ENCODE measurements at places on chromosomes 4 and X.

- no peak for DNase-seq
These were observed 18.7 kb upstream of the DDIT4L start for GRCh38 chr4:100208964-100209363.

GRCh38 chr4:23966725-23967124 lies 76.9 kb upstream of the PPARGC1A start:
- no peak for DNase-seq

GRCh38 chrX:36908801-36909675 lies 99.1 kb upstream of the FAM47C start:
- DNase-seq, result no peak

DNA sequence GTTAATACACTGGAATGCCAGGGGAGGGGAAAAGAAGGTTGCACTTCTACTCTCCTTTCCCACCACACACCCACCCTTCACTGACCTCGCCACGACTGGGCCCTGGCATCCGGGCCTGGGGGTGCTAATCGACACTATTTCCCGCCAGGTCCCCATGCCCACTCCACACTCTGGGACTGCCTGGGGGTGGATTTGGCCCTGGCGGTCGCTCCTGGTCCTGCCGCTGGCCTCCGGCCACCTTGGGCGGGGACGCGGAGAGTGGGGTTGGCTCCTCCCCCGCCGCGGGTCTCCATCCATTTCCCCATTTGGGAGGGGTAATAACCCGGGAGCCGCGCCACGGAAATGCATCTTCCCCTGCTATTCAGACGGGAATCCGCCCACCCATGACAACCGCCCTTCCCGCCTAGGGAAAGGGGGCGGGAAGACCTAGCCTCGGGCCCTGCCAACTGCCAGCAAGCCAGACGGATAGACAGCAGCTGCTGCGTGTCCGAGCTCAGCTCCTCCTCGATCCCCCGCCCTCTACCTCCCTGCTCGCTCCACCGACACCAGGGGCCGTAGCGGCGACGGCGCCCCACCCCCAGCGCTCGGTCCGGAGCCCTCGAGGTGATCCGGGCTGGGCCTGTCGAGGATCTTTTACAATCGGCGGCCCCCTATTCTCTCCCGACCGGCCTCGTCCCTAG lies 78.1 kb downstream of the RLIM start:
- no peak for DNase-seq

DNA sequence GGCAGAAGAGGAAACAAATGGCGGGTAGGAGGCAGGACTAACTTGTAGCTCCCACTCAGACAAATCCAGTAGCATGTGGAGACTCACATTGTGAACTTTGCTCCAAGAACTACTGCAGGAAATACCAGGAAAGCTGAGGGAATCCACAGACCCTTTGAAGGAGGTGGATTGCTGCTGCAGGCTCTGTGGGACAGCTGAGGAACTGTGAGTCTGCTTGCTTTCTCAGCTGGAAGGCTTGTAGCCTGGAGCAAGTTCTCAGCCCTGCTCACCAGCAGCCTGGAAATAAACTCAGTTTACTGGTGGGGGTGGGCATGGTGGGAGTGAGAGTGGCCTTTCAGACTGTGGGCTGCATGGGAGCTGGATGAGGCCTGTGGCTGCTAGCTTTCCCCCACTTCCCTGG lies 16.0 kb downstream of the RTL3 start:
- no peak for DNase-seq

GRCh38 chr4:156193800-156194199 lies 240.1 kb upstream of the CTSO start:
- no peak for DNase-seq

DNA sequence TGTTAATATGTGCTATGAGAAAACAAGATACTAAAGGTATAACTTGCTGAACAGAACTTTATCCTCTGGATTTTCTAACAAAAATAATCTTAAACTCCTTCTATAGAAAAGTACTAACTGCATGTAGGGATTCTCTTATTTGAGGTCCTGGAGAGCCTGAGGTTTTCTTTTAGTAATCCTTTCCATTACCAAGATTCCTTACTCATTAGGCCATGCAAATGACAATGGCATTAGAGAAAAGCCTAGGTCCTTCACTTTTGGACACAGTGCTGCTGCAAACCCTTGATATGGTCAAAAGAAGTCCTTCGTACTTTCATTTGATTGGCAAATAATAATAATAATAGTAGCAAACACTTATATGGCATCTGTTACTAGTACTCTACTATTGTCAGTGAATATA lies 3.2 kb downstream of the MMRN1 start:
- no peak for DNase-seq
